ENCODE measurements at places on chromosomes 12 and 14. TPM values are rescaled to one million over a fixed set of nuclear protein-coding genes. Genes with fewer than 3 reads are reported as not detected.

DNA sequence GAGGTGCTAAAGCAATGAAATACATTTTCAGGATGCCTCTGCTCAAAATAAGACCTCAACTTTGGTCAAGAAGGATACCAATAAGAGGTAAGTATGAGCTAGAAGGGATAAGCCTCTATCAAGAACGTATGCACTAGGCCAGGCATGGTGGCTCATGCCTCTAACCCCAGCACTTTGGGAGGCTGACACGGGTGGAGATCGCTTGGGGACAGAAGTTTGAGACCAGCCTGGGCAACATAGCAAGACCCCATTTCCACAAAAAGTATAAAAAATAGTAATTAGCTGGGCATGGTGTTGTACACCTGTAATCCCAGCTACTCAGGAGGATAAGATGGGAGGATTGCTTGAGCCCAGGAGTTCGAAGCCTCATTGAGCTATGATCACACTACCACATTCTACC is 94.7 kb downstream of the PRKAB1 start:
- no peak for DNase-seq

GRCh38 chr12:113043240-113043639 is 13.3 kb upstream of the DTX1 start:
- no peak for DNase-seq

DNA sequence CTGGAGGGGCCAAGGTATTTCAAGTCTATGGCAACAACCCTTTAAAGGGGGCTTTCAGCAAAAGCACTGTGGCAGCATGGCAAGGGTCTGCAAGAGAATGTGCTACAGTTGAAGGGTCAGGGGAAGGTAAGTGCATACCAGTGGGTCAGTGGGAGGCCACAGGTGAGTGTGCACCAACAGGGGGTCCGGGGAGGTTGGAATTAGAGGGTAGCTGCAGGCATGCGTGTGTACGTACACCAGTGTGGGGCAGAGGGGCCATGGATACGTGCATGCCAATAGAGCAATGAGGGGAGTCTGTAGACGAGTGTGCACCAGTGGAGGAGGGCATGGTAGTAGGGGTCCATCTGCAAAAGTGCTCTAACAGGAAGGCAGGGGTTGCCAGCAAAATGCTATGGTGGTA is 448.9 kb downstream of the NAV3 start:
- no peak for DNase-seq

DNA sequence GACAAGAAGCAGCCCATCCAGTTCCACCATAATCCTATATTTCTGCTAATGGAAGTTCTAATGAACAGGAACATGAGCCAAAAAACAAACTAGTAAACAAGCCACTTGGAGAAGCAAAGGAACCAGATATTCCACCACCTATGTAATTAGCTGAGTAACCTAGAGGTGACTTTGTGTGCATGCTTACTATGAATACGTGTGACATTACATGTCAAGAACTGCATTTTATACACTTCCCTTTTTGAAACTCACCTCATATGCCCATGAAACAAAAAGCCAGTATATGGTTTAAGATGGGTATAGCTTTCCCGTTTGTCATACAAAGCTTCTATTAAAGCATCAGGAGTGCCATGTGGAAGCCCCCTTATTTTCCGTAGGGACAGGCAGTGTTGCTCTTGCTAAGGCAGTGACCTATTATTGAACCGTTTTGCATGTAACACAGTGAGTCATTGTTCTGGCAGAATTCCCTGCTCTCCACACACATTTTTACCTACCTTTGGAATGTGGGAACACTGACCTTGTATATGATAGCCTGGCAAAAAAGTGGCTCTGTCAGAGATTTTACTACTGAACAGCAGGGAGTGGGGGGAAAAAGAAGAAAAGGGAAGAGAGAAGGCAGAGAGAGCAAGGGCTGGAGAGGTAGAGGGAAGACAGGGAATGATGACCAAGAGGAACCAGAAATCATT is 34.8 kb upstream of the FRMD6 start:
- peak; percentile 15 for DNase-seq

GRCh38 chr12:86530996-86531655 is 274.9 kb upstream of the MGAT4C start:
- no peak for DNase-seq

DNA sequence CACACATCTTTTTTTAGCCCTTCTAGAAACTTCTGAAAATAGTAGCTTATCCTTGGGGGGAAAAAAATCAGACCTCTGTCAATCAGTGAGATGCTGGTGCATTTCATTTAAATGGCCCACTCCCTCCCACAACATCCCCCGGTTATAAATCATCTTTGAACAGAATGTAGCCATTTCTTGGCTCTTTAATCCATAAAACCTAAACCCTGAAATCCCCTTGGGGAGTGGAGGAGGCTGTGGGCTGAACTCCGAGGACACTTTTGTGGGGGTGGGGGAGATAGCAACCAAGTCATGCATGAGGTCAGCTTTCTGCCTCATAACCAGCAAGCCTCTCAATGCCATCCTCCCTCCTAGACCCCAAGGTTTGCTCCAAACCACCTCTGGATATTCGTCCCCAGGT is 21.0 kb downstream of the HRK start:
- DNase-seq = no peak

DNA sequence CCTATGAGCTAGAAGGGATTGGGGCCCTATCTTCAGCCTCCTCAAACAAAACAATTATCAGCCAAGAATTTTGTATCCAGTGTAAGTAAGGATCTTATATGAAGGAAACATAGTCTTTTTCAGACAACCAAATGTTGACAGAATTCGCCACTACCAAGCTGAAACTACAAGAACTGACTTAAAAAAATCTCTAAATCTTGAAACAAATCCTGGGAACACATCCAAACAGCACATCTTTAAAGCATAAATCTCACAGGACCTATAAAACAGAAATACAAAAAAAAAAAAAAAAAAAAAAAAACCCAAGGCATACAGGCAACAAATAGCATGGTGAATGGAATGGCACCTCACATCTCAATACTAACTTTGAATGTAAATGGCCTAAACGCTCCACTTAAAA is 41.3 kb upstream of the LMNTD1 start:
- no peak for DNase-seq

Gene FZD10
- polyA plus RNA-seq = not detected

Gene NXPH4
- polyA plus RNA-seq = 3.5 TPM

Gene MFAP5
- 0.40 TPM for polyA plus RNA-seq

DNA sequence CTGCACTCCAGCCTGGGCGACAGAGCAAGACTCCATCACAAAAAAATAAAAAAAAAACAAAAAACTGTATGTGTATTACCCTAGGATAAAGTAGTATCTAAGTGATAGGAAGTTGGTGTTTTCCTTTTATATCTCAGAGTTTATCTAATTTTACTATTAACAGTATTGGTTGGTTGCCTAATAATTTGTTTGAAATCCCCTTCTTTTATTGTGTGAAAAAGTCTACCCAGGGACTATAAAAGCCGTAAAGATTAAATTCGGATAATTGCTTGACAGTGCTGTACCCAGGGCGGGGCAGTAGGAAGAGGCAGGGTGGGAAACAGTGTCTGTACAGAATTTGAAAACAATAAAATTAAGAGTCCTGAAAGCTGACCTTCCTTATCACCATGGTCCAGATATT is 78.4 kb downstream of the RASSF8 start:
- no peak for DNase-seq

DNA sequence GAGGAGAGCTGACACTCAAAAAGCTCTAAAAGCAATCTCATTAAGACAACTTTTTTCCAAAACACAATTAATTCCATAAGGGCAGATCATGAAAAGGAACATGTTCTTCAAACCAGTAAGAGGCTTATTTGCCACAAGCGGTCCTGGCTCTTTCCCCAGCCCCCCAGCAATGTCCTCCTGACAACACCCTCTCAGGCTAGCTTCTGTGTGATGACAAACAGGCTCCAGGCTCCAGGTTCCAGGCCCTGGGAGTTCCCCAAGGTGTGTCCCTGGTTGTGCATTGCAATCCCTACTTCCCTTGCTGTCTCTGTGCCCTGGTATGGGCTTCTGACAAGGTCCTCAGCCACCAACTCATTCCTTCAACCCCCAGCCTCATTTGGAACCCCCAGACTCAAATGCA is 8.9 kb downstream of the HVCN1 start:
- DNase-seq = no peak

DNA sequence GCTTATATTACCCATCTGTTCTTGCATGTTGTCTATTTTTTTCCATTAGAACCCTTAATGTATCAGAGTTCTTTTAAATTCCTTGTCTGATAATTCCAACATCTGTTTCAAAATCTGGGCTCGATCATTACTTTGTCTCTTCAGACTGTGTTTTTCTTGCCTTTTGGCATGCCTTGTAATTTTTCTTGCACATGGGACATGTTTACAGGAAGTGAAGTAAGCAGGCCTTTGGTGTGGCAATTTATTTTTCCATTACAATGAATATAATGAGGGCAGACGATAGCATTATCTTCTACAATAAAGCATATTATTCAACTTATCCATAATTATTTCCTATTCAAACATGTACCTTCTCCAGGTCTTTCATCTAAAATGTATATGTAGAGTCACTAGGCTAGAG is 48.3 kb downstream of the STXBP6 start:
- DNase-seq = no peak

Data from A549 (cell line).